Mammary epithelial cell (primary cell): ENCODE measurements at places on chromosomes 13 and 19.

- DNase-seq = no peak
Measured at GRCh38 chr19:50312967-50313811, 16.0 kb downstream of the KCNC3 start.

DNA sequence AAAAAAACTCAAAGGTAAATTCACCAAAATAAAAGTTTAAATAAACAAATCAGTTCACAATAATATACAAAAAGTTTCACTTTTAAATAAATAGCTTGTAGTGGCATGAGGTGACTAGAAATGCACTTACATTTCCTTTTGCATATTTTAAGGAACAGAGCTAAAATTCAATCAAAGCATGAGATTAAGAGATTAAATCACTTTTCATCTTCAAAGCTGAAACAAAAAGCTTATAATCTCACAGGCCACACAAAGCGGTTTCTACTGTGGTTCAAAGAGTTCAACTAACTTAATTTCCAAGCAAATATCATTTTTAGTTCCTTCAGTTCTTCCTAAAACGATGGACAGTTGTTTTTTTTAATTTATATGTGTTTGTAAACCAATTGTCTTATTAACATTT, 38.9 kb downstream of the TSC22D1 start:
- DNase-seq = no peak

GRCh38 chr19:39671739-39672363, 16.1 kb downstream of the LGALS16 start:
- DNase-seq = peak; percentile 31

DNA sequence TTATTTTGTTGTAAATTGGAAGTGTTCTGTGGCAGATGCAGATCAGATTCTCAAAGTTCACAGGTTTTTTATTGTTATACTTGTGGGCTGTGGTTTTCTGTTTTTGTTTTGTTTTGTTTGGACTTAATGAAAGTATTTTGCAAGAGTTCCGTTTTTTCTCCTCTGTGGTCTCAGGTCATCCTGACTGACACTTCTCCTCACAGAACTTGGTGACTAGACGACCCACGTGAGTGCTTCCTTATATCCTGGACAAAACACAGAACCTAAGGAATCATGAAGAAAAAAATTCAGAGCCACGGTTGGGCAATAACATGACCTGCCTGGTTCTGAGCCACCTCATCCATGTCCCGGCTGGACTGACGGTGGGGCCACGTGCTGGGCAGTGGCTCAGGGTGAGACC, 2.5 kb upstream of the RFPL4AL1 start:
- DNase-seq = no peak

- no peak for DNase-seq
Measured at GRCh38 chr19:51392701-51393100, 2.3 kb upstream of the C19orf84 start.

- DNase-seq = no peak
Measured at GRCh38 chr13:43139921-43140320, 116.5 kb downstream of the DNAJC15 start.

DNA sequence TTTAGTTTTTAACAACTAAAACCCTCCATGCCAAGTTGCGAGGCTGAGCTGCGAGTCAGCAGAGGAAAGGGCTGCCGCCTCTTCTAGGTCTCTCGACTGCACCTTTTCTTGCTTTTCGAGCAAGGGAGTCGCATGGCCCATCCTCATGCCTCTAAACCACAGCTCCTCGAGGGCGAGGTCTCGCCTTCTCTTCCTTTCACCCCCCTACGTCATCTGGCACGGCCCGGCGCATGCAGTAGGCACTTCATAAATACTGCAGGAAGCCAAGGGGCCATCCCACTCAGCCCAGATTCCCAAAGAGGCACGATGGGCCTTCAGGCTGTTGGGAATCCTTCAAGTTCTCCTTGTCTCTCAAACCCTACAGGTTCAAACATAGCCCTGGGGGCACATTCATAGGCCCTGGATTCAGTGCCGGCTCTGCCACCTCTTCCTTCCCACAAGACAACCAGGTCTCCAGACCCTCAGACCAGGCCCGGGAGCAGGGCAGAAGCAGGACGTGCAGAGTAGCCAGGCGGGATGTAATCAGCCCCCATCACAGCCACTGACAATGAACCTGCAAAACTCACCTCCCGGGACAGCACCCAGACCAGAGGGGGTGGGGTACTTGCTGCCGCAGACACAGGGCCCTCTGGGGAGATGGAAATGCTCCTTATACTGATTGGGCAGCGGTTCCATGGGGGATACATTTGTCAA, 41.7 kb downstream of the GGACT start:
- DNase-seq = no peak

DNA sequence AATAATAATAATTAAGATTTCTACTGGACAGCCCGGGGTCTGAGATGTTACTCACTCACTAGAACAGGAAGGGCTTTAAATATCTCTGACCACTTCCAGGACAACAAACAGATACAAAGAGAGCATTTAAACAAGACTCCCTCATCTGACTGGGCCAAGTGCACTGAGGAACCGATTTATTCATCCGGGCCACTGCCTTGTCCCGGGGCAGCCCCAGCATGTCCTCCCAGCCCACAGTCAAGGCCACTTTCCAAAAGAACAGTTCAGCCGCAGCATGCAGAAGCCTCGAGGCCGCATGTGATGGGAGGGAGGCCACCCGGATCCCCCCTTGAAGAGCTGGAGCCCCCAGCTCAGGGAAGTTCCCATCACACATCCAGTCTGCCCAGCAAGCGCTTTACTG, 30.5 kb downstream of the MLLT1 start:
- DNase-seq = no peak
